ENCODE measurements at places on chromosomes 6 and 20.

DNA sequence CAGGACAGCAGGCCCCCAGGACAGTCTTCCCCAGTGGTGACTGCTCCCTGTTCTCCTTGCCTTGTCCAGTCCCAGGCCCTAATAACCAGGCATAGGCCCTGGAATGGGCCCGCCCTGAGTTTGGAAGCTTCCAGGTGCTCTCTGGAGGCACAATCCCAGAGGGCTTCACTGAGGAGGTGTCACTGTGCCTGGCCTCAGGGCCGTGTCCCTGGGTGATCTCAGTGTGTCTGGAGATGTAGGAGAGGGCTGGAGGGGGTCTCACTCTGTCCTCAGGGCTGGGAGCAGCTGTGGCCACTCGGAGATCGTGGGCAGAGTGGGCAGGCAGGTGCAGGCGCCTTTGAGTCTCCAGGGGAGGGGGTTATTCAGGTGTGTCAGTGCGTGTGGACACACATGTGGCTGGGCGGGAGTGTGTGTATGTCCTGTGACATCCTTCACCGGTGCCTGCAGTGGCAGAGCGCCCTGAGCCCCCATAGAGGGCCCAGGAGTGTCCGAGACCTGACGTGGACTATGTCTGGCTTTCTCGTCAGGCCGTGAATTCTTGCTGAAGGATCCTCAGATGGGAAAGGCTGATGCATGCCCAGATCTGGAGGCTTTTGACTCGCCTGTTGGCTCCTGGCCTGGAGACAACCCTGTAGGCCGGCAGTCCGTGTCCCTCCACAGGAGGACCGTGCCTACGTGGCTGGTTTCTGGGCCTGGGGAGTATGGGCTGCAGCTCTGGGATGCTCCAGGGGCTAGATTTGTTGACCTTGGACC, 5.5 kb upstream of the NPBWR2 start:
- DNase-seq = no peak

GRCh38 chr6:45187836-45188235, 140.3 kb upstream of the RUNX2 start:
- DNase-seq = peak; percentile 82

GRCh38 chr20:9610665-9611064, 96.3 kb downstream of the LAMP5 start:
- DNase-seq = no peak

DNA sequence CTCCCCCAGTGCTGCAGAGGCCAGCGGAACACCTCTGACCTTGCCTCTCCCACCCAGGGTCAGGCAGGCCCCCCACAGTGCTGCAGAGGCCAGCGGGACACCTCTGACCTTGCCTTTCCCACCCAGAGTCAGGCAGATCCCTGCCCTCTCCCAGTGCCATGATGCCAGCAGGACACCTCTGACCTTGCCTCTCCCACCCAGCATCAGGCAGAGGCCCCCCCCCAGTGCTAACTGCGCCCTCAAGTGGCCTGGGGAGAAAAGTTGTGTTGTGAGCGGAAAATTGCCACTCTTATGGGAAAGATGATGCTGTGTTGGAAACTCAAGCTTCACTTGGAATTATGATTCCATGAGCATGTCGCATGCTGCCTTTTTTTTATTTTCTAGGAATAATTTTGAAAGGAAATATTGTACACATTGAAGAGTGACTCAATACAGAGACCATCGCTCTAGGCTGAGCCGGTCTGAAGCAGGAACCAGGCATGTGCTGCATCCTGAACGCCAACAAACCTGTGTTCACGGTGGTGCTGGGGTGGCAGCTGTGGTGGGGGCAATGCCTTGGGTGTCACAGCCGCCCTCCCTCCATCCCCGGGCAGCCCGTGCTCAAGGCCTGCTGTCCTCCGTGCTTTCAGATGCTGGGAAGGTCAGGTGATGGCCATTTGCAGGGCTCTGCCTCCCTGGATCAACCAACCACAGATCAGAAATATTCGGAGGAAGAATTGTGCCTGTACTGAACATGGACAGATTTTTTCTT, 98.6 kb downstream of the CDH4 start:
- DNase-seq = no peak

DNA sequence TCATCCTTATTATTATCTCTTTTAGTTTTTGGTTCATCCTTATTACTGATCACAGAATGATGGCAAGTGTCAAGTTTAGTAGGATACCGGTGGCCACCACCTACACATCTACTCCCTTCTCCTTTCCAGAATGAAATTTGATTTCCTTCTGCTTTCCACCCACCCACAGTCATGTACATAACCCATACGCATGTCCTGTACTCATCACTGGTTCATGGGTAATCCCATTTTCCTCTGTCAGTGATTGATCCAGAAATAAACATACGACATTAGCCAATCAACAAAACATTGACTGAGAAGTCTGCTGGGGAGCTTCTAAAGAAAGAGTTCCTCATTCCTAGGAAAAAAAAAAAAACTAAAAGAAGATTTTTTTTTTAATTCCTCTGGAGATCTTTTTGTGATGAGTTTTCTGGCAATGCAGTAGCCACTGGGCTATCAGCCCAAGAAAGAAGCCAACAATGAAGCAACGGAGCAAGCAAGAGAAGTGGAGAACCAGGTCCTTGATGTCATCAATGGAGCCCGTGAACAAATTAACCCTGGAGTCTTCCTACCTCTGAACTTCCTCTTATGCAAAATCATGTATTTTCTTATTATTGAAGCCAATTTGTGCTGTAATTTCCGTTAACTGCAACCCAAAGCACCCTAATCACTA, 127.8 kb downstream of the TASP1 start:
- no peak for DNase-seq

DNA sequence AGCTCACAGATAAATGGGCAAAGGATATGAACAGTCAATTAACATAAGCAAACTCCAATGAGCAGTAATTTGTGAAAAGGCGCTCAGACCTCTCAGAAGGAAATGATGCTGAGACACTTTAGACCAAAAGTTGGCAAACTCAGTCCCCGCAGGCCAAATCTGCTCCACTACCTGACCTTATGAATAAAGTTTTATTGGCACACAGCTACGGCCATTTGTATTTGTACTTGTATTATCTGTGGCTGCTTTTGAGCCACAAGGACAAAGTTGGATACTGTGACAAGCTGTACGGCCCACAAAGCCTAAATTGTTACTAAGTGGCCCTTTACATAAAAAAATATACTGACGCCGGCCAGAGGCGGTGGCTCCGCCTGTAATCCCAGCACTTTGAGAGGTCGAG, 167.0 kb downstream of the PREX1 start:
- no peak for DNase-seq

- DNase-seq = peak; percentile 84
These were observed 35.3 kb downstream of the FOXP4 start for GRCh38 chr6:41581381-41581991.

DNA sequence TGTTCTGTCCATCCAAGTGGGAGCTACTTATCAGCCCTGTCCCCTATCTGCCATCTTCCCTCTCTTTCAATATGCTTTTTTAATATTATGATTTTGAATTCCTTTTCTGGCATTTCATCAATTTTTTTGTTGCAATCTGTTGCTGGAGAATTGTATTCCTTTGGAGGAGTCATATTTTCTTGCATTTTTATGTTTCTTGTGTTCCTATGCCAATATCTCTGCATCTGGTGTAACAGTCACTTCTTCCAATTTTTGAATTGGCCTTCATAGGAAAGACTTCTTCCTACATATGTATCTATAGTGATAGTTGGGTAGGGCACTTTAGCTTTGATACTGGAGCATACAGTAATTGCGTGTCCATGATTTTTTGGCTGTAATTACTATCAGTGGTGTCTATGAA, 70.1 kb downstream of the ZC2HC1B start:
- no peak for DNase-seq

GRCh38 chr20:61765871-61766654, 299.6 kb downstream of the TAF4 start:
- no peak for DNase-seq

DNA sequence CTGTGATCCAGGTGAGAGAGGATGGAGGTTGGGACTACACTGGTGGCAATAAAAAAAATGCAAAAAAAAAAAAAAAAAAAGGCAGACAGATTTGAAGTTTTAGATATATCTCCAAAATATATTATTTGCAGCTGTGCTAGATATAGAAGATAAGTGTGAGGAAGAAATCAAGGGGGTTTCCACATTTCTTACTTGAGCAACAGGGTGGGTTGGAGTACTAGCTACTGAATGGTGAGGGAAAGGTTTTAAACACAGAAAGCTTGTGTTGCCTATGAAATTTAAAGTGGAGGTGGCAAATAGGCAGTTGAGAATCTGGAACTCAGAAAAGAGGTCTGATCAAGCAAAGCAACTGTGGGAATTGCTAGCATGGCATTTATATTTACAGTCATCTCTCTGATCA, 59.9 kb upstream of the GNRH2 start:
- no peak for DNase-seq

GRCh38 chr20:21096321-21097043, 9.7 kb downstream of the LINC00237 start:
- peak; percentile 41 for DNase-seq

DNA sequence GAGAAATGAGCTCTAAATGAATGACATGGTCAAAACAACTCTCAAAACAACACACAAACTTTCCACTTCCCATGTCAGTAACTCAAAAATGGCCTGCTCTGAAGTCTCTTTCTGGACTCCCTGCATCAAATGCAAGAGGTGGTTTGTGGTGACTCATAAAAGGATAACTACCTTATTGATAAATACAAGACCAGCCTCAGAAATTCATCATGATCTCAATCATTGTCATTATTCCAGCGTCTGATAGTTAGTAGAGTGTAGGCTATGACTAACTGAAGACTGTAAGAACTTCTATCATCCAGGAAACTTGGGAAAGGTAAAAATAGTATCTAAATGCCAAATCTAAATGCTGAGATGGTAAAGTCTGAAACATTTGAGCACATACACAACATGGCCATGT, 369.4 kb downstream of the BMP2 start:
- DNase-seq = no peak

Data from amniotic epithelial cell (primary cell).